ENCODE measurements at places on chromosomes 1 and 21.

- no peak for DNase-seq
These were observed 221.4 kb downstream of the HLX start for GRCh38 chr1:221100611-221101010.

DNA sequence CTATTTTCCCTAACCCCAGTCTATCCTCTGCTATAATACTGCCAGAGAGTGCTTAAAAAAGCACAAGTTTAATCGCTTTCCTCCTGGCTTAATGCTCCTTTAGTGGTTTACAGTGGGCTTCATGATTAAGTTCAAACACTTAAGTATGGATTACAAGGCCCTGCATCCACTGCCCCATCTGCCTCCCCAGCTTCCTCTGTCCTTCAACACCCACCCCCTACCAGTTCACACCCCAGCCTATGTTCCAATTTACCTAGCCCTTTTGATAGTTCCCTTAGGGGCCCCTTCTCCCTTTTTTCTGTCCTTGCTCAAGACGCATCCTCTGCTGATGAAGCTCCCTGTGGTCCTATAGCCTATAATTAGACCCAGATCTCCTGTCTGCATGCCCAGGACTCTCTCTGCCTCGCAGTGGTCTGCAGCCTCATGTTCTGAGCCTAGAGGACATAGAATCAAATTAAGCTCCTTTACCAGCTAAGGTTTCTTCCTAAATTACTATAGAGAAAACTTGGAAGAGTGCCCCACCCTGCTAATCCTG is 212.5 kb downstream of the FGGY start:
- no peak for DNase-seq

- no peak for DNase-seq
These were observed 560.3 kb upstream of the ZP4 start for GRCh38 chr1:238450976-238451375.

DNA sequence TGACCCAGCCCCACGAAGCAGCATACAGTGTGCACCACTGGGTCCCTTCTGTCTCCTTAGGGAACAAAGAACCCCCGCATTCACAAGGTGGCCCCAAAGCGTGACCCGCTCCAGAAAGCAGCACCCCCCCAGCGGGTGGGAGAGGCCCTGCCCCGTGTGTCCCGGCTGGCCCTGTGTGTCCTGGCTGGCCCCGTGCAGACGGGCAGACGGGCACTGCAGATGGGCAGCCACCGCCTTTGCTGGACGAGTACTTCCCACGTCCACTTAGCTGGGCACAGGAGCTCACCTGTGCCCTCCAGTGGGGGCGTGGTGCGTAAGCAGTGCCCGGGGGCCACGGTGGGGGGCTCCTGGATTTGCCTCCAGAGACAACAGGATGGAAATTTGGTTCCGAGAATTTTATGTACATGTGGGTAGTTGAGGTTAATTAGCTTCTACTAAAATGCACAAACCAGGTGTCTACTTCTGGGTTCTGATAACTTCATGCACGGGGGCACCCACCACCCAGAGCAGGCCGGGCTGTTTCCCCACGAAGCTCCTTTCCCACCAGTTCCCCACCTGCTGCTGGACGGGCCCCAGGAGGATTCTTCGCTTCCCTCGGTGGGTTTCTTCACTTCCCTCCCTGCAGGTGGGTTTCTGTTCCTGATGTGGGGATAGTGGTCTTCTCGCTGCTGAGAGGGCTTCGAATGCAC is 33.2 kb upstream of the SLC19A1 start:
- no peak for DNase-seq

GRCh38 chr1:150576794-150577556 is 2.4 kb downstream of the MCL1 start:
- no peak for DNase-seq

- no peak for DNase-seq
These were observed 123.0 kb downstream of the DYRK1A start for GRCh38 chr21:37489553-37489952.

GRCh38 chr1:22763487-22764200 is 53.0 kb downstream of the EPHB2 start:
- no peak for DNase-seq

DNA sequence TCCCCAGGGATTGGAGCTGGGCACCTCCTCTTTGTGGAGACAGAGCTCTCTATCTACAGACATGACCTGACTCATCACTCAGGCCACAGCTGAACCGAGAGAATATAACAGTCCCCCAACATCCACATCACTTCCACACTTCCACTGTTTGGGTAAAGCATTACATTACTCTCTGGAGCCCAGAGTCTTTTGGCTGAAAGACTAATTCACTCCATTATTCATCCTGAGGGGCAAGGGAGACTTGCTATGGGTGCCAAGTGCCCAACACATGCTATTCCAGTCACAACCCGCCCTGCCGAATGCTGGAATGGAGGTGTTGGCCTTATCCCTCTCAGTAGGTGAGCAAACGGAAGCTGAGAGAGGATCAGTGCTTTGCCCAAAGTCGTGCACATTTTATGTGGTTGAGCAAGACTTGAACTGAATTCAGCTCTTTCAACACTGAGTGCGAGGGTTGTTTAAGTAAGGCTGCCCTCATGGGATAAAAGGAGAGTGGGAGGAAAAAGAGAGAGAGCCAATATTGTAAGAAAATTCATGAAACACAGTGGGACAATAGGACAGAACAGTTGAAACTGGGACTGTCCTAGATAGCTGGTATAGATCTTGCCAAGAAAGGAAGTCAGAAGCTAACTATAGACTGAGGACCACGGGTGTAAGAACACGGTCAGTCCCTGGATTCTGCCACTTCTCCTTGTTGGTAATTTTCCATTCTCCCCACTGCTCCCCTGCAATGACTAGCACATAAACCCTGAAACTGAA is 13.5 kb upstream of the CHI3L1 start:
- DNase-seq = no peak

- DNase-seq = no peak
These were observed 58.5 kb downstream of the PSMG1 start for GRCh38 chr21:39124681-39125251.

- no peak for DNase-seq
These were observed 27.6 kb upstream of the SIPA1L2 start for GRCh38 chr1:232657426-232658005.

DNA sequence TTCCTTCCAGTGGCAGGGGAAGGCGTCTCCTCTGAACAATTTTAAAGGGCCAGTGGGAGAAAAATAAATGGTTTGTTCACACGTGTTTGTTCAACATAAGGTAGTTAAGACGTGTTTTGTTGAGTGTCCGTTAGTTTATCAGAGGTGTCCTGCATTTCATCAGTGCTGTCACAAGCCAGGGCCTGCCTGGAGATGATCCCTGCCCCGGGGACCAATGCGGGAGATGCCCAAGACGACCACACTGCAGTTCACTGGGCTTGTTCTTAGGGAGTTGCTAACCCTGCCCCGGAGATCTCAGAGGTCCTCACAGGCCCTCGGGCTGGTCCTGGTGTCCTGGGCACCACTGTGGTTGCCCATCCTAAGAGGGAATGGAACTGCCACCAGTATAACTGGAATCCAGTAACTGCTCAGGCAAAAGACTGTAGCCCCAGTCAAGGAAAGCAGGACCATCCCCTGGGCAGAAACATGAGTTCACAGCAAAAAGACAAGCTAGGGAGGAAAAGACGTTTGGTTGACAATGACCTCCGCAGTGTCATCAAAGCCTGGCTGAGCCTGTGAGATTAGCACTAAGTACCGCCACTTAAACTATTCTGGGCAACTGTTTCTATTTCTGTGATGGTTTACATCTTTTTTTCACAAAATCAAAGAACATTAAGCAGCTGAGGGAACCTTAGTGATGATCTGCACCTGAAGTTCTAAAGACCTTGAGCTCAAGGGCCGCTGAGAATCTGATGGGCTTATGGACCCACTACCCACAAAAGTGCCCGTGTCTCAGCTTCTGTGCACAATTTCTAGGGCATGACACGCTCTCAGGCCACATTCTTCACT is 44.9 kb upstream of the LIN9 start:
- DNase-seq = no peak
